ENCODE measurements at places on chromosomes 2 and 18.

GRCh38 chr2:41321351-41321750, 726.5 kb upstream of the PKDCC start:
- DNase-seq, result no peak

GRCh38 chr2:198311020-198311419, 506.6 kb downstream of the PLCL1 start:
- no peak for DNase-seq

GRCh38 chr2:19769513-19769912, 132.3 kb downstream of the TTC32 start:
- no peak for DNase-seq

DNA sequence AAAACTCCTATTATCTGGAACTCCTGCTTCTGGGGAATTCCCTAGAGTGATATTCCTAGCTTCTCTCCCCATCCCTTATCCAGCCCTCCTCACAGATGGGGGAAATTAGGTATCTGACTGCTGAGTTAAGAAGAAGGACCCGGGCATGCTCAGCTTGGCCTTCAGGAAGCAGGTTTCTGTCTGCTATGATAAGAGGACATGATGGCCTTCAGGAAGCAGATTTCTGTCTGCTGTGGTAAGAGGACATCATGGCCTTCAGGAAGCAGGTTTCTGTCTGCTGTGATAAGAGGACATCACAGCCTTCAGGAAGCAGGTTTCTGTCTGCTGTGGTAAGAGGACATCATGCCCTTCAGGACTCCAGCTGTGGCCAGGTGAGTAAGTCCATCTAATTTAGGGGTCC, 65.2 kb downstream of the PLEKHM3 start:
- DNase-seq, result no peak

GRCh38 chr2:11967946-11968465, 221.6 kb downstream of the LPIN1 start:
- no peak for DNase-seq

DNA sequence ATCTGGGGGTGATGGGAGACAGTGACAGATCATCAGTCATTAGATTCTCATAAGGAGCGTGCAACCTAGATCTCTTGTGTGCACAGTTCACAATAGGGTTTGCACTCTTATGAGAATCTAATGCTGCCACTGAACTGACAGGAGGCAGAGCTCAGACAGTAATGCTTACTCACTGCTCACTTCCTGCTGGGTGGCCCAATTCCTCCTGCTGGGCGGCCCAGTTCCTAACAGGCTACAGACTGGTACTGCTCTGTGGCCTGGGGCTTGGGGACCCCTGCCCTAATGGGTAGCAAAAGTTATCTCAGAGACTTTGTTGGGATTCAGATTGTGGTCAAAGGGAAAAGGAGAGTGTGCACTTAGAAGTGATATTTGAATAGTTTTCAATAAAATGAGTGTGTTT, 840.1 kb upstream of the ID2 start:
- no peak for DNase-seq

DNA sequence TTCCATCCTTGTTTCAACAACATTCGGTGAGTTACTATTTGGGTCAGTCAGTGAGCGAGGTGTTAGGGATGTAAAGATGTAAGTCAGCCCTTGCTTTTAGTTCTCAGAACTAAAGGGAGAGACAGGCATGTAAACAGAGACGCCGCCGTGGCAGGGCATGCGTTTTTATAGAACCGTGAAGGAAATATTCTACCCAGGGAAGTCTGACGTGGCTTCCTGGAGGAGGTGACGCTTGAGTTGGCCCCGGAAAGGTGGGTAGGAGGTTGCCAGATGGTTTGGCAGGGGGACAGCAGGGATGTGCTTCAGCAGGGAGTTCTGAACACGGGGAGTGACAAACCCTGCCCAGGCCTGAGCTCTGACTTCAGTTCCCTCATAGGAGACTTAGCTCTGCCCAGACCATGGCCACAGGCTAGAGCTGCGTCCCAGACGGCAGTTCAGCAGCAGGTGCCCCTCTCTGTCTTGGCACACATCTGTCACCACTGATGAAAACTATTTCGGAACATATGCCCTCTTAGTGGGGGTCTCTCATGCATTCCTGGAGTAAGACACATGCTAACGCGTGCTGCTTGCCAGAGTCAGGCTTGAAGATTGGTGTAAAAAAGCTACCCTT, 23.4 kb upstream of the RPL31 start:
- no peak for DNase-seq

DNA sequence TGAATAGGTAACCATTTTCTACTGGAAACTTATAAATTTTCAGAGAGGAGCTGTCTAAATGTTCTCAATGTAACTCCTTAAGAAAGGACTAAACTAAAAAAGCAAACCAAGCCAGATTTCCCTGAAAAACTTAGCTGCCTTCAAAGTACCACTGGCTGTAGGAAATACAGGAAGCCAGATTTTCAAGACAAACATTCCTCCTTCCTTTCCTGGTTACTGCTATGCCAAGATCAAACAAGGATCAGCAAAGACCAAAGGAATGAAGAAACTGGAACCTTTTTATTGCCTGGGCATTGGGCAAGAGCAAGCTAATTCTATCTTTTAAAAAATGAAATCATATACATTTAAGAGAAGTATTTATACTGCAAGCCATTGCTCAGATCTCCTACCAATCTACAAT, 212.7 kb downstream of the DYM start:
- DNase-seq, result no peak

DNA sequence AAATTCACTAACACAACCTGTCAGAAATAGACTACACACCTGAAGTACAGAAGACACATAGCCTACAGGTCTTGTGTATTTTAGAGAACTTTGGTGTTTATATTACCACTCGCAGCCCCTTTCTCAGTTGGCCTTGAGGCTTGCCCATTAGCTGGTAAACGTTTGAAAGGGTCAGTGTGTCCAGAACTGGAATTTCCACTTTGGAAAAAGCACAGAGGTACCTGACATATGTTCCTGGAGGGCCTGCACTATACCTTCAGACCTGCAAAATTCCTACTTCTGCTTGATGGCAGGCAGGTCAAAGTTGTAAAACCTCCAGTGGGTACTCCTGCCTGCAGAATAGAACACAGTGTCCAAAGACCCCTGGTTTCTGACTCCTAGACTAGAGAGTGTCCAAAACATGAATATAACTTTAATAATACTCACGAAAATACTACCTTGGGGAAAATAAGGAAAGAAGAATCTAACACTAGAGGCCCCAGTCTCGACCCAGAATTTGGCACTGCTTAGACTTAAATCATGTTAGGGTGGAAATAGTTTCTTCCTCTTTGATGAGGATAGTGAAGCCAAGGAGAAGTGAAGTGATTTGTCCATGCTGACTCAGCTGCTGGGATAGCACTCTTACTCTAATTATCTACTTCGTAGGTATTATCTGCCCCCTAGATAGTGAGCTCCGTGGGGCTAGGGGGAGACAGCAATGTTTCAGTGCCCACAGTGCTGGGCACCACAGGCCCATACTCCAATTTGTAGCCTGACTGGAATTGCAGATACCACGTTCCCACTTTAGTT, 2.8 kb downstream of the KCTD1 start:
- no peak for DNase-seq

DNA sequence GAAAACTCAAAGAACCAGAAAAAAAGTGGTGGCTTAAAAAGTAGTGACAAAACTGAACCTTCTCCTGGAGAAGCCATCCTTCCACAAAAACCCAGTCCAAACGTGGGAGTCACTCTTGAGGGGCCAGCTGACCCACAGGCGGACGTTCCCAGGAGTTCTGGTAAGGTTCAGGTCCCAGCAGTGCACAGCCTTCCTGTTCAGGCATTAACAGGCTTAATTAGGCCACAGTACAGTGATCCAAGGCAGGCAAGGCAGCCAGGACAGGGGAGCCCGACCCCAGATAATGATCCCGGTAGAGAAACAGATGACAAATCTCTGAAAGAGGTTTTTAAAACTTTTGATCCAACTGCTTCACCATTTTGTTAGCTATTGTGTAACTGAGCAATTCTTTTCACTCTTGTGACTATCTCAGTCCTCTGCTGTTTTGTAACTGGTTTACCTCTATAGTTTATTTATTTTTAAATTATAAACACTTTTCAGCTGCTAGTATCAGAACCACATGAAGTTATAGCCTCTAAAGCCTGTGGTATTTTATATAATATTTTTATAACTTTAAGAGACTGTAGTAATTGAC, 56.8 kb downstream of the ZC3H6 start:
- DNase-seq, result no peak

GRCh38 chr2:13056259-13056843, 339.6 kb downstream of the TRIB2 start:
- no peak for DNase-seq

GRCh38 chr2:168222088-168222487, 25.3 kb downstream of the STK39 start:
- no peak for DNase-seq

GRCh38 chr2:158953454-158953853, 15.0 kb upstream of the TANC1 start:
- DNase-seq, result no peak

GRCh38 chr2:184256611-184257010, 341.7 kb upstream of the ZNF804A start:
- DNase-seq, result no peak

DNA sequence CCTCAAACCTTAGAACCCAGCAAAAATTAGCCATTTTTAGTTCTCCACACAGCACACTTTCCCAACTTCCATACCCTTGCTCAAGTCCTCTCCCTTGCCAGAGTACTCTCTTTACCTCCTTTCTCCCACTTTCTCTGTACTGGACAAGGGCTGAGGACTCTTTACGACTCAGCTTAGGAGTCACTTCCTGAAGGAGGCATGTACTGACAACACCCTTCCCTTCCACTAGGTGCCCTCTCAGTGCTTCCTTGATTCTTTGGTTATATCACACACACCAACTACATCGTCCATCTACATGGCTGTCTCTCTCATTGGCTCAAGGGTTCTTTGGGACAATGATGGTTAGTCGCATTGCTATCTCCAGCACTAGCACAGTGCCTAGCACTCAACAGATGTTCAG, 5.2 kb upstream of the C18orf63 start:
- no peak for DNase-seq

DNA sequence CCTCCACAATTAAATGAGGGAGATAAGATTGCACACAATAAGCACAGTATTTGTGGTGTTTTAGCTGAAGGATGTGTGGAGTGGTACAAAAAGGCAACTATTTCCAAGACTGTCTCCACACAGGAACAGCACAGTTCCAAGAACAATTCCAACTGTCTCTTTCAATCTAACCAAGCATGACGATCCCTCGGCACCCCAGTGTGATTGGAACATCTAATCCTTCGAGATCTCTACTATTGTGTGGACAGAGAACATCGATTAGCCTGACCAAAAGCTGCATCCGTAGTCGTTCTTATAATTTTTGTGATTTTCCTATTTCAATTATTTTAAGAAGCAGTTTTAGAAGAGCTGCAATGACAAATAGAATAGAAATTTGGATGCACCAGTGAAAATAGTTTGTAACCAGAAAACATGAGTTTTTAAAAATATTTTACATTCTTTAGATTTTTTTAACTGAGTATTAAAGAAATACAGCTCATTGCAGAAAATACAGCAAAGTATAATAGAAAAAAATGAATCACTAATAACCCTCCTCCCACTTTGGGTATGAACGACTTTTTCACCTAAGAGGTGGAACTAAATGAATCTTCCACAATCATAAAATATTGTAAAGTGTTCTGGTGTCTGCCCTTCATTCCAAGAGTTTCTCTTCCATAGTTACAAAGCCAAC, 76.4 kb upstream of the CABLES1 start:
- DNase-seq, result no peak

DNA sequence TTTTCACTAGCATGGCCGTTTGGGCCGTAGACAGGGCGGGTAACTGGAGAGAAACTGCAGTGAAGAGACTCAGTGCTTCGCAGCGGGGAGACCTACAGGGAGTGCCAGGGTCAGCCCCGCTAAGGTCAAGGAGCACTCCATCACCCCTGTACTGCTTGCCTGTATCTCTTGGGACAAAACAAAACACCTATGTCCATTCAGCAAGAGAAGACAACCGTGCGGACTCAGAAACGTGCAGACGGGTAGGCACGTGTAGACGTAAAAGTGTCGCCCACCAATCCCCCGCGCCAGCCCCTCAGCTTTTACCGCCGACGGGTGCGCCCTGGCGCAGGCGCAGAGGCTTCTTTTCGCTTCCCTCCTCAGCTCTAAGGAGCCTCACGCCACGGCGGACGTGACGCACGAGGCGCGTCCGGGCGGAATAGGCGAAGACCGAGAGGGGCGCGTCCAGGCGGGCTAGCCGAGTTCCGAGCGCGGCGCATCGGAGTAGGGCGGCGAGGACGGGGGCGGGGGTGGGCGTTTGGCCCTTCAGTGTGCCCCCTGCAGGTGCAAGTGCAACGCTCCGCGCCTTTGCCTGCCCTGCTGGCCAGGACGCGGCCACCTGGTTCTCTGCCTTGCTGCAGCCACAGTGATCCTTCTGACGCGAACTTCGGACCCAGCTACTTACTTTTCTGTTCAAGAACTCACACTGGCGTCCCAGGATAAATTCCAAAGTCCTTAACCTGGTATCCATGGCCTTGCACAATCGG, 3.3 kb upstream of the SOS1 start:
- DNase-seq, result peak; percentile 69

DNA sequence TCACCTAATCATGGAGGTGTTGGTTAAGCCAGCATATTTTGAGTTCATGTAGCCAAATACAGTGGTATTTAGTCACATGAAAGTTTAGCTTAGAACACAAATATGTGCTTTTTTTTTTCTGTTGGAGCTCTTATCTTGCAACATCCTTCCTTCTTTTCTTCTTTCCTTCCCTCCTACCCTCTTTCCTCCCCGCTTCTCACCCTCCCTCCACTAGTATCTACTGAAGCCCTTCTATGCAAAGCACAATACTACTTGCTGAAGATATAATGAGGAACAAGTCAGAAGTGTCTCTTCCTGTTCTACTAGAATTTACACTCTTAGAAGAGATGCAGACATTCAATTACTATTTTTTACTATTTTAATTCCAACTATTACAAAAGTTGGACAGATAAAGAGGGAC, 105.0 kb upstream of the ITGA4 start:
- DNase-seq, result no peak

DNA sequence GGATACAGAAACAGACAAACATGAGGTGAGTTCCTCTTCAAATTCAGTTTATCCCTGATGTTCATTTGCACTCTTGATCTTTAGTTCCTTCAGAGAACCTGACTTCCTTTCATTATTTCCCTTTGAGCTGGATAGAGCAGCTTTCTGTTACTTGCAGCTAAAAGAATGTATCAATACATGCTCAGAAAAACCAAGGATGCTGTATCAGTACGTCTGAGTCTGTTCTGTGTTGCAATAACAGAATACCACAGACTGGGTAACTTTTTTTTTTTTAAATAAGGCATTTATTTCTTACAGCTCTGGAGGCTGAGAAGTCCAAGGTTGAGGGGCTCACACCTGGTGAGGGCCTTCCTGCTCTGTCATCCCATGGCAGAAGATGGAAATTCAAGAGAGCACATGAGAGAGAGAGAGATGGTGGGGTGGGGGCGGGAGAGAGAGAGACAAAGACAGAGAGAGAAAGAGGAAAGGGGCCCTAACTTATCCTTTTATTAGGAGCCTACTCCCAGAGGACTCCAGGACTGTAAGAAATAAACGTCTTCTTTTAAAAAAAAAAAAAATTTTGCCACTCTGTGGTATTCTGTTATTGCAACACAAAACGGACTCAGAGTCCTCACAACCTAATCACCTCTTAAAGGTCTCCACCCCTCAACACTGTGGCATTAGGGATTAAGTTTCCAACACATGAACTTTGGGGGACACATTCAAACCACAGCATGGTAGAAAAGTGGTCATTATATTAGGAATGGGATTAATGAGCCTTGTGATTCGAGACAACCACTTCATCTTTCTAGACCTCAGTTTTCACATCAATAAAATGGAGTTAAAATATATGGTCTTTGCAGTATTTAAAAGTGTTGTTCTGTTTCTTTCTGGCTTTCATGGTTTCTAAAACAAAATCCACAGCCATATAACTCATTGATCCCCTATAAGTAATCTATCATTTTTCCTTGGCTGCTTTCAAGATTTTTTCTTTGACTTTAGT, 18.4 kb upstream of the SELENOI start:
- DNase-seq, result no peak
